ENCODE measurements at places on chromosomes 6 and 20.

- no peak for DNase-seq
Observed at GRCh38 chr20:57369596-57369995, 18.5 kb downstream of the RAE1 start.

- no peak for DNase-seq
Observed at GRCh38 chr6:140105857-140106256, 731.4 kb upstream of the CITED2 start.

DNA sequence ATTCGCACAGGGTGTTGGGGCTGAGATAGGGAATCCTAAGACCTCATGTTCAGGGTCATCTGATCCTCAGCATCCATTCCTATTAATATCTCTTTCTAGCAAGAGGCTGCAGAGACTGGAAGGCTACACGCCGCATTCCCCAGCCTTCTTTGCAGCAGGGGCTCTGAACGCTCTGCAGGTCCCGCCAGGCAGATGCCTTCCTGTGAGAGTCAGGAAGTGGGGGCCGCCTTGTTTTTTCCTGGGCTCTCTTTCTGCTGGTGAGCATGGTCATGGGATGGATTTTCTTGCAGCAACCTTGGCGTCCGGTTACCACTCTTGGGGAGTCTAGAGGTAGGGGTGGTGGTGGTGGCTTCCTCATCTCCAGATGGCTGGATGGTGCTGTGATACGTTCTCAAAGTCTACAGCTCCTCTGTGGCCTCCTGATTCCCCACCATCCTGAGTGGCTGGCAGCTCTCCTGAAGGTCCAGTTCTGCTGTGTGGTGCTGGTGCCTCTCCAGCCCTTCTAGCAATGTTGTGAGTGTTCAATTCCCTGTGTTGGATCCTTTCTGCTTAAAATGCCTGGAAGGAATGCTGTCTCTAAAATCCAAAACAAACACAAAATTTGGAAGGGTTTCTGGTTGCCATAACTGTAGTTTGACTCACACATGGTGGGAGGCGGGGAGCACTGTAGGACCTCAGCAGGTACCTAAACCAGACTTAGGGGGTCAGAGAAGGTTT lies 111.9 kb downstream of the CEBPB start:
- no peak for DNase-seq

DNA sequence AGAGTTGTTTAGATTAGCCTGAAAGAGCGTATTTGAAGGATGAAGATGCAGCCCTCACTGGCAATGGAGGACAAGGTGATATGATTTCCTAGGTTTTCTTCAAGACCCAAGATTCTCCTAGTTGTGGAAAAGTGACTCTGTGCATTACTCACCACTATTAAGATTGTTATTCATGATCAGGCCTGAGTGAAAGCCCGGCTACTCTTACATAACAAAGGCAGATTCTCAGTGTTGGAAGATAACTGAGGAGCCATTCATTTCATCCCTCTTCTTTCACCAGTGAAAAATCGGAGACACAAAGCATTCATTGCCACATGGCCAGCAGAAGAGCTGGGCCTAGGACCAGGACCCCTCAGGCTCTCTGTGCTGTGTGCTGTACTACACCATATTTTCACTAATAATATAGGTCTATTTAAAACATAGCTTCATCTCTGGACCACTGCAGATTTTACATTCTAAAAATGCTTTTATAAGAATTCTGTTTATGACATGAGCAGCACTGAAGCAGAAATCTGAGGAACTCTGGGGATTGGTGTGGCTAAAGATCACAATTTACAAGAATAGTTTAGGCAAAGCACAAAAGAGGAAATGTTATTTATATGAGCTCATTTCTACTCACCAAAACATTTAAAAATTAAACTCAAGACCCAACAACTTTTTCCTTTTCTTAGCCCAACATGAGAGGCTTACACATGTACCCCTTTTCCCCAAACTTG lies 181.9 kb upstream of the CCN2 start:
- no peak for DNase-seq

DNA sequence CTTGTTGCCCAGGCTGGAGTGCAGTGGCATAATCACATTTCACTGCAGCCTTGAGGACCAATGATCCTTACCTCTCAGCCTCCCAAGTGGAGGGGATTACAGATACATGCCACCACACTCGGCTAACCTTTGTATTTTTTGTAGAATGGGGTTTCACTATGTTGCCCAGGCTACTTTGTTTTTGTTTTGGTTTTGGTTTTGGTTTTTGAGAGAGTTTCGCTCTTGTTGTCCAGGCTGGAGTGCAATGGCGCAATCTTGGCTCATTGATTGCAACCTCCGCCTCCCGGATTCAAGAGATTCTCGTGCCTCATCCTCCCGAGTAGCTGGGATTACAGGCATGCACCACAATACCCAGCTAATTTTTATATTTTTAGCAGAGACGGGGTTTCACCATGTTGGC lies 105.5 kb downstream of the BMP7 start:
- no peak for DNase-seq

DNA sequence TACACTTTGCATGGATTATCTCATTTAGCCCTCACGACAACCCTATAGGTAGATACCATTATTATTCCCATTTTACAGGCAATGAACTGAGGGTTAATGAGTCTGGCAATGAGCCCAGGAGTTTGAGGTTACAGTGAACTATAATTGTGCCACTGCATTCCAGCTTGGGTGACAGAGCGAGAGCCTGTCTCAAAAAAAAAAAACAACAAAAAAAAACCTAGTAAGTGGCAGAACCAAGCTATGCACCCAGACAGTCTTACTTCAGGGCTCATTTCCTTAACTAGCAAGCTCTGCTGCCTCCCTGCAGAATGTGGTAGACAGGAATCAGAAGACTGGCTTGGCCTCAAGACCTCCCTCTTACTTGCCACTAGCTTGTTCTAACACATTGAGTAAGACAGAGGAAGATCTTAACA lies 71.9 kb upstream of the RREB1 start:
- DNase-seq: no peak

GRCh38 chr6:7260291-7261031 lies 52.5 kb downstream of the SSR1 start:
- no peak for DNase-seq

- no peak for DNase-seq
Observed at GRCh38 chr6:125808060-125808459, 17.3 kb downstream of the NCOA7 start.

GRCh38 chr6:3324262-3324942 lies 65.7 kb downstream of the PSMG4 start:
- no peak for DNase-seq

DNA sequence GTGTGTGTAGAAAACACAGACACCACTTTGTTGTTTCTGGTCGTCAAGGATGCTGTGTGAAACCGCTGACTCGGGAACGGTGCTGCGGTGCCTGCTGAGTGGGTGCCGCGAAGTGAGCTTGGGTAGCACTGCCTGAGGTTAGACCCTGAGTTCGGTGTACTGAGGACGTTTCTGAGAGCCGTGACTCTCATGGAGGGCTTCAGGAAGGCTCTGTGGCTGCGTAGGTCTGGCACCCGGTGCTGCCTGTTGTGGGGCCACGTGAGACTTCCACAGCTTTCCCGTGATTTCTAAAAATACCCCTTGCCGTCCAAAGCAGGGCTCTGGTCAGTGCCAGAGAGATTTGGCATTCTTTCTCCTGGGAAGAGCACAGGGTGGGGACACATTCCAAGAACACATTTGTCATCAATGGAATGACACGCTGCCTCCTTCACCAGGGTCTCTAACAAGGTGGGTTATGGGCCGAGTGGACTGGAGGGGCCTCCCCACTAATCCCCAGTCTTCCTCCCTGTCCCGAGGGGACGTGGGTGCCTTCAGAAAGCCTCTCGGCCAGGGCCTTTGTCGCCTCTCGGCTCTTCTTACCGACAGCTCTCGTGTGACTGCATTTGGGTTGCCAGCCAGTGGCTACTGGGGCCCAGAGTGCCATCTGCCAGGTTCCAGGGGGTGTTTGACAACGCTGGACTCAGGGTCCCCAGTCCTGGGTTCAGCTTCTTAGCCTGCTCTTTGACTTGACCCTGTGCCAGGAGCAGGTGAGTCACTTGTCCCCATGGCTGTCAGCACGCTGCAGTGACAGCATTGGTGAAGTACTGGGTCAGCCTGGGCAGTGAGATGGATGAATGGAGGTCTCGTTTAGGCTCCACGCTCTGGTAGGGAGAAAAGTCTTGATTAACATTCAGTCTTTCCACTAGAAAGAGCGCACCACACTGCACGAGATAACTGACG lies 62.2 kb downstream of the SYNJ2 start:
- no peak for DNase-seq

DNA sequence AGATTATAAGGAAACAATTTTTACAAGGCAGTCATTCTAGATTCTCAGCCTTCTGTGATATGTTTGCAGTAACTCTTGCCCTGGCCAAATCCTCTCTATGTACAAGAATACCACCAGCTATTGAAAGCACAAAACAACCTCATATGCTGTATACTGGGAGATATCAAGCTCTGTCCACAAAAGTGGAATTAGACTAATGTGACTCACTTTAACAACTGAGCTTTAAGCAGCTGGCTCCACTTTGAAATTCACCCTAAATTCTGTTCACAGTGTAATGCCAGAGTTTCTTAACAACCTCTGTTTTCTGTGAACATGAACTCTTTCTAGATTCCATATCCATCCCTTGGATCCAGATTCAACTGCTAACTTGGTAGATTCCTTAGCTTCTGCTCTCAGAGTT lies 47.6 kb downstream of the CHD6 start:
- no peak for DNase-seq

- DNase-seq: no peak
Observed at GRCh38 chr6:110101885-110102284, 77.6 kb downstream of the WASF1 start.

DNA sequence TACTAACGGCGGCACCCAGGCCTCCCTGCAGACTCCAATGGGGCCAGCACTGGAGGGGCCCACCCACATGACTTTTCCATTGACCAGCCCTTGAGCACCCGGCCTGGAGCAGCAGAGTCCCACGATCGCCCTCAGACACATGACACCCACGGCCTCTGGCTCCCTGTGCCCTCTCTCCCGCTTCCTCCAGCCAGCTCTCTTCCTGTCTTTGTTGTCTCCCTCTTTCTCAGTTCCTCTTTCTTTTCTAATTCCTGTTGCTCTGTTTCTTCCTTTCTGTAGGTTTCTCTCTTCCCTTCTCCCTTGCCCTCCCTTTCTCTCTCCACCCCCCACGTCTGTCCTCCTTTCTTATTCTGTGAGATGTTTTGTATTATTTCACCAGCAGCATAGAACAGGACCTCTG lies 26.1 kb upstream of the FANCE start:
- no peak for DNase-seq

DNA sequence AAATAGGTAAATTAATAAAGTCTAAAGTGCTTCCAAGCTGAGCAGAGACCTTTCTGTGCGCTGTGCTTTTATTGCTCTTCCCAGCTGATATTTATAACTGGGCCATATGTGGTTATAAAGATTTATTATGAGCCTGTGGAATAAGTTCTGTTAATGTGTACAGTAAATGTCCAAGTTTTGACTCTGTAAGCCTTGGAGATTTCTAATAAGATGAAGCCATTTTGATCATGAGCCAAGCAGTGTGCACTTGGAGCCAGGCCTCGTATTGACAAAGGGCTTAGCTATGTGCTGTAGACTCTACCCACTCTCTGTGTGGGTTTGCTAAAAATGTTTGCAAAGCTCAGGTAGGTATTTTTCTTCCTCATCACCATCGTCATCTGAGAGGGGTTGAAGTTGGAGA lies 361.1 kb downstream of the FOXA2 start:
- no peak for DNase-seq

GRCh38 chr20:51489611-51490010 lies 52.9 kb downstream of the NFATC2 start:
- DNase-seq: no peak

DNA sequence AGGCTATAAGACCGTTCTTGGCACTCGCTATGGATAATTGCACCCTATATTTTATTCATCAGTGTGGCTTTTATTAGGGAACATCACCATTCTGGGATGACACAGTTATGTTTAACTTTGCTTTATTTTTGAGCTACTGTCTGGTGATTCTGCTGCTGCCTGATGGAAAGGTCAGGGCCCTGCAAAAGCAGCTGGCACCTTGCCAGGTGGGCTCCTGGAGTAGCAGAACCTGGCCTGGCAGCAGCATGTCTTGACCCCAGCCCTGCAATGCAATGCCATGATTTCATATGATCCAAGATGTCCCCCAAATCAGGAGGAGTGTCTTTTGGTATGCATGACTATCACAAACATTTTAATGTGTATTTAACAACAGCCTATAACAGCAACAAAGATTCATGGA lies 228.4 kb upstream of the RSPO3 start:
- no peak for DNase-seq

GRCh38 chr20:56372850-56373249 lies 14.1 kb downstream of the FAM210B start:
- DNase-seq: no peak

DNA sequence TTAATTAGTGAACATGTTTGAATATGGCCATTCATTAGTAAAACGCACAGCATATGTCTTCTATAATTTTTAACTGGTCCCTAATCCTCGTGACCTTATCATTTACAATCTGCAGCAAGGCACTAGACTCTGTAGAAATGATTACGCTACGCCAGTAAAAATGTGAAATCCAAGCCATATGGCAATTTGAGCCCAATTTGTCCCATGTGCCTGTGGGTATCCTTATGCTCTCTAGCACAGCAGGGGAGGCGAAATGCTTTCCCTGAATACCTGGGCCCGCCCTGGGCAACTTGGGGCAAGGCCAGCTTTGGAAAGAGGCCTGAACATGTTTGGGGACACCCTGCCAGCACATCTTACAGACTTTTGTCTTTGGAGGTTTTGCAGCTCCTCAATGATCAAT lies 122.7 kb upstream of the AGPAT4 start:
- no peak for DNase-seq

- DNase-seq: no peak
Observed at GRCh38 chr6:156107624-156108101, 652.0 kb upstream of the NOX3 start.

All from activated T-helper 2 cell treated with anti-CD3 and anti-CD28 coated beads, Interferon-gamma antibody, Interleukin-2, Interleukin-4, amounts not matched to agents 10 μg/mL and 5 μg/mL and 100 μg/mL, durations not matched to agents 14 hours and 24 hours and 36 hours (primary cell).